ENCODE measurements at places on chromosomes 6 and 20.

GRCh38 chr20:46559001-46559400 is 8.5 kb upstream of the OCSTAMP start:
- DNase-seq, result no peak

- no peak for DNase-seq
Measured at GRCh38 chr6:108167449-108168089, 1.7 kb downstream of the NR2E1 start.

DNA sequence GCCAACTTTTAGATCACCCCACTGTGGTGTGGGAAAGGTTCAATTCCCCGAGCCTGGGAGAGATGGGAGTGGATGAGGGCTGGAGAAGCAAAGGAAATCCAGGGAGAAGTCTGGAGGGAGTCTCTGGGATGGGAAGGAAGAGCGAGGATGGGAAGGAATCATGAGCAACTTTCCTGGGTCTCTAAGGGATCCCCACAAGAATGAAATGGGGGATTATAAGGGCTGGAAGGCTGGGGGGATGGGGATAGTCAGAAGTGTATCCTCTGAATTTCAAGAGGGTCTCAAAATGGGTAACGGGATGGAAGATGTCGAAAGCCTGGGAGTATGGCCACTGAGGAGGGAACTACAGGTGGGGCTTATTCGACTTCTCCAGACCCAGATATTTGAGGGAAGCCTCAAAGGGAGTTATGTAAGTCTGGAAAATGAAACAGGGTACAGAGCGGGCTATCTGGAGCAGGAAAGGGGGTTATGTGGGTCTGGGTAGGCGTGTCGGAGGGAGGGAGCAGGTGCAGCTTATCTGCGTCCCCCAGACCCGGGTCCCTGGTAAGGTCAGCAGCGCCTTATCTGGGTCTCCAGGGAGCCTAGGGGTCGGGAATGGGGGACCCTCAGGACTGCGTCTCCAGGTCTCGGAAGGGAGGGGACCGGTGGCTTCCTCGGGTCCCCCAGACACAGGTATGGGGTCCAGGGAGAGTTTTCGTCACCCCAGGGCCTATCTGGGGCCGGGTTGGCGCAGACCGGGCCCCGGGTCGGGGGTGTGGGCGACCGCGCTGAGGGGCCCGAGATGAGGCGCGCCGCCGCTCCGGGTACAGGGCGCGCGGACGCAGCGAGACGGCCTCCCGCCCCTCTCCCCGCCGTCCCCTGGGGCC is 550 bp downstream of the PLAGL2 start:
- DNase-seq, result no peak

- no peak for DNase-seq
Measured at GRCh38 chr20:40196846-40197436, 492.1 kb downstream of the MAFB start.

GRCh38 chr6:124466949-124467348 is 495.3 kb upstream of the RNF217 start:
- no peak for DNase-seq

DNA sequence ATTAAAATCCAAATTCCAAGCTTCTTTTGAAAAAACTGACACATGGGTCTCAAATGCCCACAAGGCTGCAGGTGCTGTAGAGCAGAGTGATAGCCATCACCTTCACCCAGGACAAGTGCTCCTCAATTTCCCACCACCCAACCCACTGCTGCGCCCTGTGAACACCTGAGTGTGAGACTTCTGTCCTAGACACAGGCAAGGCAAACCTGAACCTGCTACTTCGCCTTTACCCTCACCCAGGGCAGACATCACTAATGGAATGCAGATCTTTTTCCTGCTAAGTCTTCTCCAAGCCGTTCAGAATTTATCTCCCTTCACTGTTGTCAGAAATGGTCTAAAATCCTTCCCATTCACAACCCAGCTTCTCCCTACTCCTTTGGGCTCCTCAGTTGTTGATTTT is 65.9 kb downstream of the PREX1 start:
- no peak for DNase-seq

DNA sequence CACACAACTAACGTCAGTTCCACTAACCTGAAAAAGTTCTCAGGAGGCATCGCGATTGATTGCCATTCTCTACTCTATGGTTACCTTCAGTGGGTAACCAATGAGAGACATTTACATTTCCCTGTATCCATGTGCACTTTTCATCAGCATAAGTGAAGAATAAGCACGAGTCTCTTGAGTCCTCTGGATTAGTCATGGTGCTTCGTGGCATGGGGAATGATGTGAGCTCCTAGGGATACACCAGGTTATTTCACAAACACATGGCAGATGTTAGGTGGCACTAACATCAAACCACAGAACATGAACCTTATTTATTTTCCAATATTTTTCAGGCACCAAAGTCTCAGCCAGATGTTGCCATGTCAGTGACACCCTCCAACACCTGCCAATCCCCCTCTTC is 64.0 kb downstream of the FYN start:
- no peak for DNase-seq

- DNase-seq, result no peak
Measured at GRCh38 chr6:14804785-14805210, 441.1 kb upstream of the JARID2 start.

DNA sequence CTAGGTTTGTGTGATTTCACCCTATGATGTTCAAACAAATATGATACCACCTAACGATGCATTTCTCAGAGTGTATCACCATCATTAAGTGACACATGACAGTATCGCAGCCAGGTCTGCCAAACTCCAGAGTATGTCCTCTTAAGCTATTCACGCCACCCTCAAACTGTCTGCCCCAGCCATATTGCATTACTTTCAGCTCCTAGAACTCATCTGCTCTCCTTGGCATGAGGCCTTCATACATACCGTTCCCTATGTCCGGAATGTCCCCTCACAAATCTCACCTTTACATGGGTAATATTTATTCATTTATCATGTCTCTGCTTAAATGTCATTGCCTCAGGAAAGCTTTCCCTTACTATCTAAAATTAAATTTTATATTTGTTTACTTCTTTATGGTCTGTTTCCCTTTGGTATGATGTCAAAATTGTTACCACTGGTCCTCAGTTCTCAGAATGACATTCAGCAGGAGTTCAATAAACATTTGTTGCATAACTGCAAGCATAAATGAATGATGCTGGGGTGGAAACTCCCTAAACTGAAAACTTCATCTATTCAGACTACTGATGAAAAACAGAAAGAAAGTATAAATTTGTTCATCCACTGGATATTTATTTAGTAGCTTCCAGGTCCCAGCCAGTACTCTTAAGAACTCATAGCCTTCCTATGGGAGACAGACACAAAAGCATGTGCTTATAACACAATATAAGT is 3.2 kb downstream of the SESN1 start:
- no peak for DNase-seq

DNA sequence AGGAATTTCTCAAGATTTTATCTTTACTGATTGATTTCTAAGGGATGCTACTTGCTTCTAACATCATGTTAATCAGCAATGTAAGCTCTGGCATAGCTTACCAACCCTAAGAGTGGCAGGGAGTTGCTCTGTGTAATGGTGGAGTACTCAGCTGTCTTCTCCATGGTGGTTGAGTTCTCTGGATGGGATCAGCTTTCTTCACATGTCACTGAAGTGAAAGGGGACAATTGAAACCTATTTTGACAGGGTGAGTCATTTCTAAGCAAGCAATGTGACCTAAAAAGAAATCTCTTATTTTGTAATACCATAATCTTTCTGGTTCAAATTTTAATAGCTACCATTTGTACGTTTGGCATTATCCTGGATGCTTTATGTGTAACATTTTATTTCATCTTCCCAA is 430.4 kb downstream of the GJA1 start:
- DNase-seq, result no peak

- no peak for DNase-seq
Measured at GRCh38 chr20:6940048-6940447, 172.6 kb downstream of the BMP2 start.

GRCh38 chr6:169908403-169908933 is 157.0 kb downstream of the ERMARD start:
- DNase-seq, result no peak

GRCh38 chr20:40802886-40803285 is 113.8 kb upstream of the MAFB start:
- DNase-seq, result no peak

- DNase-seq, result no peak
Measured at GRCh38 chr6:142914369-142914768, 30.6 kb downstream of the HIVEP2 start.

GRCh38 chr6:41420186-41420585 is 84.8 kb downstream of the NCR2 start:
- DNase-seq, result no peak

GRCh38 chr6:5566718-5567117 is 305.4 kb downstream of the FARS2 start:
- no peak for DNase-seq

- DNase-seq, result no peak
Measured at GRCh38 chr20:47038566-47039560, 144.2 kb downstream of the EYA2 start.

DNA sequence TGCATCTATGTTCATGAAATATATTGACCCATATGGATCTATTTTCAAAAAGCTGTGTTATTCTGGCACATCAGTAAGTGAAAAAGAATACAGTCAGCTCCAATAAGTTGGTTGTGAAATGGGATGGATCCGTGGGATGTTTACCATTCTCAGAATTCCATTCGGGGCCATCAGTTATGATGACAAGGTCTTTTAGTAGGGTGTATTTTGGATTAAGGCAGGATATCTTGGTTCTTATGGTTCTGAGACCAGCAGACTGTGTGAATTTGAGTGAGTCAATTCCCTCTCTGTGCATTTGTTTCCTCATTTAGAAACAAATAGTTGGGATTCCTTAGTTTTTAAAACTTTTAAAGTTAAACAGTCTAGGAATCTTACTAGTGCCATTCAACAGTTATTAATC is 287.4 kb downstream of the CD109 start:
- DNase-seq, result no peak

GRCh38 chr6:145138469-145139139 is 596.7 kb downstream of the EPM2A start:
- no peak for DNase-seq

GRCh38 chr6:37239526-37239925 is 18.0 kb upstream of the TBC1D22B start:
- DNase-seq, result no peak

DNA sequence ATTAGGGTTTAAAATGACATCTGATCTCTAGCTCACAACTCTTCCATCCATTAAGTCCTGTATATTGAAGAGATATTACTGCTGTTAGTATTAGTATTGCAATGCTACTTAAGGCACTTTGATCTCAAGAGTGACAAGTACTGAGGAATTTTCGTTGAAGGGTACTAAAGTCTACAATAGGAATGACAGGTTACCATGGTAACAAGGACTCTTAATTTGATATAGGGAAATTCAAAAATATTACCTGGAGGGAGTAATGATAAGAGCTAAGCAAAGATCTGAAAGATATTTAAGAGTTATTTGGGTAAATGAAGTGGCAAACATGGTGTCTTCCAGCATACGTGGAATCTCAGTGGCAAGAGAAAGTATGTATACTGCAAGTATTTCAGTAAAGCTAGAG is 518.0 kb upstream of the SLC35B3 start:
- no peak for DNase-seq

- no peak for DNase-seq
Measured at GRCh38 chr6:104640761-104641160, 219.0 kb downstream of the HACE1 start.

DNA sequence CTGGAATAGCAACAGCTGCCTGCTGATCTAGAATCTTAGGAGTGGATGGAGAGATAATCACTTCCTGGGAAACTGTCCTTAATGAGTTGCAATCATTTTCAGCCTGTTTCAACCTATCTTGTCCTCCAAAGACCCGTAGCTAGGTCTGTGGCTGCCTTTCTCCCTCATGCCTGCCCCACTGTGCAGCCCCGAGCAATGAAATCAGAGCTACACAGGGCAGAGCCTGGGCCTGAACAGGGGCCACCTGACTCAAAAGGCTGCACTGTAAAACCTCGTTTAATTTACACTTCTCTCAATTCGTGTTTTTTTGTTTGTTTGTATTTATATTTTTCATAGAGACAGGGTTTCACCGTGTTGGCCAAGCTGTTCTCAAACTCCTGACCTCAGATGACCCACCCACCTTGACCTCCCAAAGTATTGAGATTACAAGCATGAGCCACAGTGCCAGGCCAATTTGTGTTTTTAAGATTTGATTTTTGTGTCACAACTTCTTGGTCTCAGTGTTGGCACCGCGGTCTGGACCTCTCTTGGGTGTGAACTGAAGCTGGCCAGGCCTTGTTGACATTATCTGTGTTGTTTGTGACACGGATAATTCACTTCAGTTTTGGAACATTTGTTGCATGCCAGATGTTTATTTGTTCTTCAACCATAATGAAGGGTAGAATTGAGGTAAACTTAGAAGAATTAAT is 21.5 kb downstream of the GGTLC1 start:
- DNase-seq, result no peak

GRCh38 chr6:147651249-147652063 is 143.0 kb downstream of the SAMD5 start:
- no peak for DNase-seq

DNA sequence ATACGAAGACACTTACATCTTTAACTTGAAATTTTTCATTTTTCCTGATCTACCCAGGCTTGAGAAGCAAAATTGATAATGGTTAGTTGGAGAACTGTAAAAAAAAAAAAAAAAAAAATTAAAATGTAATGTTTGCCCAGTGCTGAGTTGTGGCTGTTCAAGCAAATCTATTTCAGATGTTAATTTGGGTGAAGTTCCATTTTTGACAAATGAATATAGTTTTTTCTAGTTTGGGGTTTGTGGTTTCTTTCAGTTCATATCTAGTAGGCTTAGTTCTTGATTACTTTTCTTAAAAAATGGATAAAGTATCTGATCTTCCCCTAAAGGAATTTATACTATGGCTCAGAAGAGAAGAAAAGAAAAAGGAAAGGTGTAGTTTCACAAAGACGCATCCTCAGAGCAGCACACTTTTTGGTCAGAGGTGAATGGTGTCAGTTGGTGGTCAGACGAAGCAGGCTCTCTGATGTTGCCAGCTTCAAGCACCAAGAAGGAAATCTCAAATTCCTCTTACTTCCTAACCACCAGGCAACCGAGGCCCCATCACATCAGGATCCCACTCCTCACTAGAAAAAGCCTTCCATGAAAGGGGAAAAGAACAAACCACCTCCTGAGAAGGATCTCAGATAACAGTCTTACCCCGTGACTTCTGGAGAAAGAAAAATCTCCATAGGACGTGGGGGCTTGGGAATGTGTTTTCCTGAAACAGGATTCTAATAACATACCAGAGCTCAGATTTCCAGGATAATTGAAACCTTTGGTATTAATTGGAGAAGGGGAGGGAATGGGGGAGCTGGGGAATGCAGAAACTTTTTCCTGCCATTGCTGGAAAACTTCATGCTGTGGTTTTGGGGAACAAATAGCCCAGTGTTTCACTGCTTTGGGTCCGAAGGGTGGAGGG is 396.2 kb downstream of the CD83 start:
- DNase-seq, result no peak

DNA sequence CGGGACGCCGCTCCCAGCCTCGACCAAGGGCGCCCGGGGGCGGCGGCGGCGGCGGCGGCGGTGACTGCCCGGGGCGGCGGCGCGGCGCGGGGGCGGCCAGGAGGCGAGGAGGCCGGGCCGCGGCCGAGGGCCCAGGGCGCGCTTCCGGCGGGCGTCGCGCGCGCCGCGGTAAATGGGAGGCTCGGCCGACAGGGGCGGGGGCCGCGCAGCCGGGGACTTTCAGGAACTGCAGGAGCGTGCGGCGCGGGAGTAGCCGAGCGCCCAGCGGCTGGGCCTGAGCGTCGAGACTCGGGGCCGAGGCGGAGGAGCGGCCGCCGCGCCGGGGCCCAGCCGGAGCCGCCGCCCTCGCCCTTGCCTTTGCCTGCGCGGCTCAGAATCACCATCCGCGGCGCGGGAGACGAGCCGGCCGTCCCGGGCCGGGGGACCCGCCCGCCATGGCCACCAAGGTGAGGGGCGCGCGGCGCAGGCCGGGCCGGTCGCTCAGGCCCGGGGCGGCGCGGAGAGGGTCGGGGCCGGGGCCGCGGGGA is at the start of gene SNX9:
TSS of gene SNX9 (plus strand) at position 246 of the 527 bp plus-strand sequence. CDS start at position 435, 189 bp downstream.
- DNase-seq, result peak; percentile 49

Data from stimulated activated CD4-positive, alpha-beta T cell treated with anti-CD3 and anti-CD28 coated beads, TNF-alpha, amount 100 ng/mL, for 1 hour (primary cell).